ENCODE measurements at places on chromosomes 3 and 15. TPM values are rescaled to one million over a fixed set of nuclear protein-coding genes. Genes with fewer than 3 reads are reported as not detected.
A peak's percentile ranks its signal among the peaks of the same experiment; 100 is the strongest.

DNA sequence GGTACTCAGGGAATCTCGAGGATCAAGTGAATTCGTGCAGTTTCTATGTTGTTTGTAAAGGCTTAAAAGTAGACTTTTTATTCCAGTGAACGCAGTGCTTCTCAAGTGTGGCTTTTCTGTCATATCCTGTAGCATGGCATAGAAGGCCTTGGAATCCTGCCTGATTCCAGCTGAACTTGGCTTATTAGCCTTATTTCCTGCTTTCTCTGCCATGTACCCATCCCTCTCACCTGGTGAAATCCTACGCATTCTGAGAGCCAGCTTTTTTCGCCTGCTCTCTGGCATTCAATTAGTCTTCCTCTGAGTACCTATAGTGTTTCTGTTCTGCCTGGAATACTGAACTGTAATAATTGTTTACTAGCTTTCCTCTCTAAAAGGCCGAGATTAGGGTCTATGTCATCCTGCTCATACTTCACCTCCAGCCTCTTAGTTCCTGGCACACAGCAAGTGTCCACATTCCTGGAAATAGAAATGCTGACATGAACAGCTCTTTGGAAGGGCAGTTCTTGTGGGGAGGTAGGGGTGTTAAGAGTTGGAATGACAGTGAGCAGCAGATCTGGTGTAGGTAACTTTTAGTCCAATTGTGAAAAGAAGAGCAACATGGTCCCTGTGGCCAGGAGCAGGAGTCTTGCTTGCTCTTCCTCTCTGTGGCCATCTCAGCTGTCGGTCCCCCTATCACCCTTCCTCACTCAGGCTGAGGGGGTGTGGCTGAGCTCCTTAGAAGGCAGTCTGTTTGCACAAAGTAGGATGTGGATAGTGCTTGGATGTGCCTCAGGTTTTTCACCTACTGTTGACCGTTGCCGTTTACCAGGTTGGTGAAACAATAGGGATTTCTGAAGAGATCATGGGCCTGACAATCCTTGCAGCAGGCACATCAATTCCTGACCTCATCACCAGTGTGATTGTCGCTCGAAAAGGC, 30.4 kb downstream of the SLC24A1 start:
- peak; percentile 68 for DNase-seq

DNA sequence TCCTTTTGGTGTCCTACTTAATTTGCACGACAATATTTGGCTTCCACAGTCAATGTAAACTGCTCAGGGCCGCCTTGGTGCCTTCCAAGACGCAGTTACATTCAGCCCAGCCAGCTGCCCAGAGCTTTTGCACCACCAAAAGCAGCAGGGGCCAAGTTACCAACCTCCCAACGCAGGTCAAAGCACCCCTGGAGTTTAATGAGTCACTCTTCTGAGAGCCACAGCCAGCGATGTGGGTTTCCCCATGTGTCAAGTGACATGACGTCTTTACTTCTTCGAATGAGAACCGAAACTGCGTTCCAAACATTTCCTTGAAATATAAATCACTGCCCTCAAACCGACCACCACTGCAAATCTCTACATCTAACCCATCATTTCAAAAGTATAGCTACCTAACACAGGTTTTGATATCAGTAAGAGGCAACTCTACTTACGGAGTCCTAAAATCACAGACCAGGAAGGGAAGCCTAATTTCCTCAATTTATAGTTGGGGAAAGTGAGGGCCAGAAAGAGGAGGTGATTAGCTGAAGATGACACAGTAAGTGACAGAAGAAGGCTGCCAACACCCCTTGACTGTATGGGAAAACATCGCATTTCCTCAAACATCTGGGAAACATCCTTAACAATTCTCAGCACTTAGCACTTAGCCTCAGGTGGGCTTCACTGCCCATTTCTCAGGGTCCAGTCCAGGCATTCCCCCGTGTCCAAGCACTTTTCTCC, 24.5 kb downstream of the MB21D2 start:
- DNase-seq: no peak

The SLC35G2 gene
- 6.4 TPM for total RNA-seq

The GOLGA8J gene
- total RNA-seq: not detected

- no peak for DNase-seq
Measured at GRCh38 chr3:64488939-64489338, 198.9 kb downstream of the ADAMTS9 start.

- no peak for DNase-seq
Measured at GRCh38 chr3:187107989-187108388, 31.3 kb downstream of the RPL39L start.

DNA sequence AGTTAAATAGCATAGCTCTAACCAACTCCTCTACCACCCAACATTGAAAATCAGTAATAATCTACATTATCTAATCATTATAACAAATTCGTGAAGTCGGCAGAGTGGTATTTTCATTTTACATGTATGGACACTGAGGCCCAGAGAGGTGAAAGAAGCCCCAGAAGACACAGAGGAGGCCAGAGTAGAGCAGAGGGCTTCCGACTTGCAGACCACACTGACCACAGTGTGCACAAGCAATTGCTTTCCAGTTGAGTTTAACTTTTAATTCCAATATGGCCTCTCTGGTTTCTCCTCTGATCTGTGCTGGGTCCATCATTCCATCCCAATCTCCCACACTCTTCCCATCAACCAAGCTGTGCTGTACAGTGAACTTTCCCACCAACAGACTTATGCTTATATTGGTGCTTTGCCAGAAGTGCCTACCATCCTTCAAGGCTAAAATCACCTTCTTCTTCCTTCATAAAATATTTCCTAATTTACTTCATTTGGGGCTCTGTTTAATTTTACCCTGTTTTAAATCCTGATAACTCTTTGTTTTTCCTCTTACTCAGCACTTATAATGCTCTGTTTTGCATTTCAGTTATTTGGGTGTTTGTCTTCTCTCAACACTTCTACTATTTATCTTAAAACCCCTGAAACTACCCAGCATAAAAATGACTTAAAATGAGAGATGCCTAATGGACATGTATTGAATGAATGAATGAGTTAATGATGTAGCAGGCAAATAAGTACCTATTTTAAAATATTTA, 81.8 kb upstream of the TNFSF10 start:
- DNase-seq: no peak

DNA sequence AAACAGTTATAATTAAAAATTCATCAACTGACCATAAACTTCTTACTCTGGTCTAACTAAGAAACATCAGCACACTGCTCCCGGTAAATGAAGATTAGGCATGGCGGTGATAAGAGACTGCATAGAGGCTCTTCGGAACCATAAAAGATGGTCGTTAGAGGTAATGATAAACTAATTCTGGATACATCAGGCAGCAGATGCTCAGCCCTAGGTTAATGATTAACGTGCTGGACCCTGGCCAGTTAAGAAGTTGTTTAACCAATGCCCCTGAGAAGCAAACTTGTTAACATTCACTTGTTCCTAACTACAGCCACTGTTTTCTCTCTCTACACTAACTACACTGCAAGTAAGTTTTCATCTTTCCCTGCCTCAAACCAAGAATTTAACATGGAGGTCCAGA, 111.5 kb downstream of the PDZRN3 start:
- peak; percentile 62 for DNase-seq

GRCh38 chr15:95994418-95994817, 336.1 kb upstream of the NR2F2 start:
- no peak for DNase-seq
